Cerebellar cortex (tissue), 1 donor: ENCODE measurements at places on chromosomes 1 and 21.

- DNase-seq = no peak
These were observed 128.8 kb downstream of the RRAGC start for GRCh38 chr1:38730511-38731397.

DNA sequence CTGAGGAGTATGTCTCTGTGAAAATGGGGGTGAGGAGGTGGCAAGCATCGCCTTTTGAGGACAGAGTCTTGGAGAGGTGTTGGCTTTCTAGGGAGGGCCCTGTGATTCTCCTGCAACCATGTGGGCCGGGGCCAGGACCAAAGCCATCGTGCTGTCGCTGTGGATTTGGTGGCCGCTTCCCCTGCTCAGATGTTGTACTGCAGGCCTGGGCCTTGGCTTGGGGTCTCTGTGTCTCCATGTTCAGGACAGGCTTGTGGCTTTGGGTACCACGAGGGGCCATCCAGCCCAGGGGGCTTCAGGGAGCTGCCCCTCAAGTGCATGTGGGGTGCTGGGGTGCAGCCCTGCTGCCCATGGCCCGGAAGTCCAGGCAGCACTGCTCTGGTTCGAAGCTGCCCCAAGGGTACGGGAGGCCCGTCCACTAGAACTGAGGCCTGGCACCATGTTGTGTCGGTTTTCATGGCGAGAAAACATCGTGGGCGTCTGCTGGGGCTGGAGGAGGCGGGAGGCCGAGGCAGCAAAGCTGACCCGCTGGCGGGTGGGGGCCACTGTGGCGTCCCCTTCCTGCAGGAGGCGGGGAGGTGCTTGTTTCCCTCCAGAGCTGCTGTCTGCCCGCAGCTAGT lies 55.4 kb downstream of the SKI start:
- DNase-seq = no peak

DNA sequence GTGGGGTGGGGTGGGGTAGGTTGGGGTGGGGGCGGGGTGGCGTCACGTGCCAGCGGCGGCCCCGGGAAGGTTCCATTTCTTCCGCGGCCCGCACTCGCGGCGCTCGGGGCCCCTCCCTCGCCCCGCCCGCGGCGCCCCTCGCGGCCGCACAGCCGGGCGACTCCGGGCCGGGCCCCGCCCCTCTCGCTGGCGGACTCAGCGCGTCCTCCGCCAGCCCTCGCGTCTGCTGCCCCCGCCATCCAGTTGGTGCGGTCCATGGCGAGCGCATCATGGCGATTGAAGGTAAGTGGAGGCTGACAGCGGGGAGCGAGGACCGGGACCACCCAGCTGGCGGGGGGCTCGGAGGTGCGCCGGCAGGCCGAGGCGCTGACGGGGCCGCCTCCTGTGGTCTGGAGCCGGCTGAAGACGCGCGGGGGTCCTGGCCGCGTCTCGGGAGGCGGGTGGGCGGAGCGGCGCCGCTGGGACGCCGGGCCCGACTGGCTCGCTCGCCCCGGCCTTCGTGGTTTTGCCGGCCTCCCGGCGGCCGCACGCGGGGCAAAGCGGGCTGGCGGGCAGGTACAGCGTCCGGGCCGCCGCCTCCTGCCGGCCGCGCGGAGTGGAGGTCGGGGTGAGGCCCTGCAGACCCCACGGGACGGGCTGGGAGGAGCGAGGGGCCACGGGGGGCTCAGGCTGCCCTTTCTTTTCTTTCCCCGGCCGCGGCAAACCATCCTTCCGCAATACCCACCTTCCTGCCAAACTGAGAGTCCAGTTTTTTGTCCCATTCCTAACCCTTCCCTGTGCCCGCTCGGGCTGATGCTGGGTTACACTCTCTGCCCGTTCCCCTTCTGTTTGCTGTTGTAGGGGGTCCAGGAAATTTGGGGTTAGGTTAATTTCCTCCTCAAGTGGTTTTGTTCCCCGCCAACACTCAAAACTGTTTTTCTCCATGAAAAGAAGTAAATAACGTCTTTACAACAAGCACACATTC lies at the start of gene SYT14:
SYT14 (plus strand) TSS at position 222 of the 964 bp plus-strand sequence; CDS start at position 270, 48 bp downstream.
- peak; percentile 82 for DNase-seq

GRCh38 chr1:58933599-58933926 lies 149.7 kb upstream of the JUN start:
- DNase-seq = no peak

- peak; percentile 8 for DNase-seq
These were observed 81.2 kb upstream of the RAVER2 start for GRCh38 chr1:64663668-64664067.

DNA sequence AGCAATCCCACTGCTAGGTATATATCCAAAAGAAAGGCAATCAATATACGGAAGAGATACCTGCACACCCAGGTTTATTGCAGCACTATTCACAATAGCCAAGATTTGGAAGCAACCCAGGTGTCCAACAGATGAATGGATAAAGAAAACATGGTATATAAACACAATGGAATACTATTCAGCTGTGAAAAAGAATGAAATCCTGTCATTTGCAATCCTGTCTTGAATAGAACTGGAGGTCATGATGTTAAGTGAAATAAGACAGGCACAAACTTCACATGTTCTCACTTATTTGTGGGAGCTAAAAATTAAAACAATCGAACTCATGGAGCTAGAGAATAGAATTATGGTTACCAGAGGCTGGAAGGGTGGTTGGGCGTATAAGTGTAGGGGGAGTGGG lies 101.0 kb downstream of the OSBPL9 start:
- no peak for DNase-seq

- DNase-seq = no peak
These were observed 23.9 kb downstream of the PALMD start for GRCh38 chr1:99669821-99670220.

DNA sequence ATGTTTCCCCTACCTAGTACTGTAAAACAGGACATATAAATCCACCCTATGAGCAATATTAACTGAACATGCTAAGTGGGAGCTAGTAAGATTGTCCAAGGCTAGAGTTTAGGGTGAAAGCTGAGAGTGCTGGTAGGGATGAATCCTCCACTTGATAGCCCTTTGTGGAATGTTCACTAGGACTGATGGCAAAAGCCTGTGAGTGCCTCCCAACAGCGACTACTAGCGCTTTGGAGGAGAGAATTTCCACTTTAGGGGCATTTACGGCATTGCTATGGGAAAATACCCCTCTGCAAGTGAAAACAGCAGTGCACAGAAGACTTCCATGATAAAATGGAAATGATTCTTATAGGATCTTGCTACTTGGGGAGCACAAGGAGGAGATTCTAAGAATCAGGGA lies 35.9 kb downstream of the CFHR5 start:
- no peak for DNase-seq

- no peak for DNase-seq
These were observed at the start of gene LDLRAD1 for GRCh38 chr1:54017979-54018378. Gene LDLRAD1 (minus strand): TSS chr1:54018186. CDS start chr1:54018112, 74 bp downstream.

- DNase-seq = no peak
These were observed 78.0 kb downstream of the ATP6V1G3 start for GRCh38 chr1:198462365-198463019.

DNA sequence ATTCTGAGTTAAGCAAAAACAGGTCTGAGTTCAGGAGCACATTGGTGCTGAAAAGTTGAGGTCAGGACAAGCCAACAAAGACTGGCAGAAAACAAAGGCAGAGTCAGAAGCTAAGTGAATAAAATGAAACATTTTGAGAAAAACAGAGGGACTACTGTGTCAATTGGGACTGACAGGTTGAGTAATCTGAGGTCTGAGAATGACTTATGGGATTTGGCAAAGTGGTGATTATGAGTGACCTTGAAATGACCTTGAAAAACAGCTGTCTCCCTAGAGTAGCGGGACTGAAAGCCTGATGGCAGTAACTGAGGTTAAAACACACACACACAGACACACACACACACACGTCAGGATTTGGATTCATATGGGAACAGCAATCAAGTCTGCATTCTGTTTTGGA lies 8.8 kb upstream of the COG2 start:
- DNase-seq = no peak

DNA sequence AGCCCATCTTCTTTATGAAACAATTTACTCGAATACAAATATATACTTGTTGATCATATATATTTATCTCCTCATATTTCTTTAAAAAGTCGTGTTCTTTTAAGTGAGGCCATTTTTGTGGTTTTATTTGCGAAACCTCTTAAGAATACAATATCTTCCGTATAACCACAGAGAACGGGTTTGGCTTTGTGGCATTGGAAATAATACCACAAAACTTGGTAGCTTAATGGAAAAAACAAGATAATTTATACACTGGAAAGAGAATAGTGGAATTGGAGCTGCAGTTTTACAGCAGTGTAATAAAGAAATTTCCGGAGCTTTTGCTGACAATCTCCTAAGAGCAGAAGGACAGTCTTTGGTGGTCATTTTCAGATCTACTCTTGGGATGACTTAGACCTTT lies 29.4 kb downstream of the PTGFR start:
- no peak for DNase-seq

GRCh38 chr1:55049271-55049913 lies 10.0 kb downstream of the PCSK9 start:
- no peak for DNase-seq

GRCh38 chr1:72394457-72394856 lies 112.1 kb upstream of the NEGR1 start:
- no peak for DNase-seq

GRCh38 chr1:226696547-226696946 lies 42.5 kb downstream of the ITPKB start:
- no peak for DNase-seq

GRCh38 chr21:34020005-34020847 lies 53.2 kb upstream of the MRPS6 start:
- peak; percentile 65 for DNase-seq

DNA sequence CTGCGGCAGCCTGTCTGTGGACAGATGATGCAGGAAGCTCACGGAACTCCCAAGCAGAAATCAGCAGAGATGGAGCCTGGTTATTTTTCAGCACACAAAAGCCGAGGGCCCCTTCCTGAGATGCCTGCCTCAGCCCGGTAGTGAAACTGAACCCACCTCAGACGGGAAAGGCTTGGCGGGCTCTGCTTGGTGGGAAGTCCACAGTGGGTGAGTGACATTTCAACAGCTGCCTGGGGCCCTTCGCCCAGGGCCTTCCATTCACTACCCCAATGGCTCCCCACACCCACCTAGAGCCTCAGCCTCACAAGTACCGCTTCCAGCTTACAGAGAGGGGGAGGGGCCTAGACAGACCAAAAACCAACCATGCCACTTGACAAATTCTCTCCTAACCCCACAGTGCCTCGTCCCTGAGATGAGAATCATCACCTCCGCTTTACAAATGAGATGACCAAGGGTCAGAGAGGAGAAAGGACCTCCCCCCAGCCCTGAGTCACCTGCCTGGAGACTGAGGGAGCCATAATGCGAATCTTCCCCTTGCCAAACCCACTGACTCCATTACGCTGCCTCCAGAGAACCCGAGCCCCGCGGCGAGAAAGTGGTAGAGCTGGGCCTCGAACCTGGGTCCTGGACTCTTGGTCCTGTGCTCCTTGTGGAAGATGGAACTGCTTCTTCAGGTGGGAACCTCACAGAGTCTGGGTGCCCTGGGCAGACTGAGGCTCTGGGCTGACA lies 3.4 kb upstream of the ECE1 start:
- no peak for DNase-seq

DNA sequence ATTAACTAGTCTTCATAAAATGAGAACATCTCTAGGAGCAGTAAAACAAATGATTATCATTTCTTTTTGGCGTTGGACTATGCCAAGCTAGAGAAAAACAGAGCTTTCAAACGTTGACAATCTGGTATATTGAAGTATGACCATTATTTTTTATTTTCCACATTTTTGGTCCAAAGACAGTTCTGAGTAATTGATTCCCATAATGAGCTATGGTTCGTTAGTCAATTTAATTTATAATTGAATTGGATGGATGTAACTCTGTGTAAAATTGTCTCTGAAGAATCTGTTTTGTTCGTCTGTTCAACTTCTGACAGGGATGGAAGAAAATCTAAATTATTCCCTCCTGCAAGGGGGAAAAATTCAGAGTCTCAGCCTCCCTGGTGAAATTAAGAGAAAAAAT lies 234.5 kb downstream of the LMO4 start:
- no peak for DNase-seq

DNA sequence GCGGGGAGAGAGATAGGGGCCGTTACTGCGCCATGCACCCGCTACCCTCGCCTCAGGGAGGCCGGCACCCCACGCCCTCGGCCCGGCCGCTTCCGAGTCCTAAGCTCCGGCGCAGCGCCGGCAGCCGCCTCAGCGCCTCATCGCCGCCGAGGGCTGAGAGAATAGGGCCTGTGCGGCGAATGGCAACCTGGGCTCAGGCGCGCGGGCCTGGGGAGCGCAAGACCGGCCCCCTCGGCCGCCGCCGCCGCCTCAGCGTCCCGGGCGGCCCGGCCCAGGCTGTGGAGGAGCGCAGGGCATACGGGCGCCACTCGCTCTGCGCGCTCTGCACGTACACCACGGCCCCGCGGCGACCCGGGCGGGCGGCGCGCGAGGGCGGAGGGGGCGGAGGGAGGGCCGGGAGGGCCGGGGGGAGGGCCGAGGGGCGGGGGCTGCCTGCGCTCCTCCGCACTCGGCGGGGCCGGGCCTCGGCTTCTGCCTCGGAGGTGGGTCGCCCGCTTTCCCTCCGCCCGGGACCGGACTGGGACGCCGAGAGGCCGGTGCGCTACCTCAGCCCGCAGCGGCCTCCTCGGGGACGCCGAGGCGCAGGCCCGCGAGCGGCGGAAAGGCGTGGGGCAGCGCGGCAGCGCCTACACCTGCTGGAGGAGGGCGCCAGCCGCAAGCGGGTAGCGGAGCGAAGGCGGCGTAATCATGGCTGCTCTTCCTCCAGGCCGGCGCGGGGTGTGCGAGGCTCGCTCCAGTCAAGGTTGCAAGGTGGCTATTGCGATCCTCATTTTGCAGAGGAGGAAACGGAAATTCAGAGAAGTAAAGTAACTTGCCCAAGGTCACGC lies at the start of gene EGLN1:
EGLN1 (minus strand) TSS at position 317 of the 827 bp plus-strand sequence. CDS start 399 bp downstream, outside the sequence.
- DNase-seq = peak; percentile 76

DNA sequence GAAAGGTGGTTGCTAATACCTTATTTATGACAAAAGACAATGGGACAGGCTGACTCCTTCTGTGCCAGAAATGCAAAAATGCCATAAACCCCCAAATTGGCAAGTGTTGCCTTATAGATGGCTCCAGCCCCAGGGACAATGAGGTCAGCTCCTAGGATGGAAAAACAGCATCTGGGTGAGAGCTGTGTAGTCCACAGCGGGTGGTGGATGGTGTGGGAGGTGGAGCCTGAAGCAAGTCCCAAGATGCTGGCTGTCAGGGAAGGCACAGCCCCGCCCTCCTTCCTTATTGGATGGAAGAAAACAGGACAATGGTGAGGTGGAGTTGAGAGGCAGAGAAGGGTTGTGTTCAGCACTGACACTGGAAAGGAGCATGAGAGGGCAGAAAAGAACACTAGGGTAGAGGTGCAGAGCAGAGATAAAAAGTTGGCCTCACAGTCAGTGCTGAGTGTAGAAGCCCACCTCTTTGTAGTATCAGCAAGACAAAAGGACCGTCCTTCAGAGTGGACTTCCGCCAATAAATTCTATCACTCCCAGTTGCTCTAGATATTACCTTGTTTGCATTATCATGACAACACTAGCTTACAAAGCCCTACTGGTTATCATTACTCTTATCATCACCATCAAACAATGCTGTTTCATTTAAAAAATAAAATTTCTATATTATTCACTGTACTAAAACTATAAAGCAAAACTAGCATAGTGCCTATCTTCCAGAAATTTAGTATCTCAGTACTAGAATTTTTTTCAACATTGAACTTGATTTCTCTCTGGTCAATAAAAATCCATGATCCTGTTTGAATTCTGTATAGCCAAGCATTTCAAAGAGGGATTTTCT lies 3.7 kb upstream of the SDE2 start:
- peak; percentile 77 for DNase-seq

- no peak for DNase-seq
These were observed 9.0 kb upstream of the RBM8A start for GRCh38 chr1:145936247-145936646.
